ENCODE measurements at places on chromosomes 1 and 21.

DNA sequence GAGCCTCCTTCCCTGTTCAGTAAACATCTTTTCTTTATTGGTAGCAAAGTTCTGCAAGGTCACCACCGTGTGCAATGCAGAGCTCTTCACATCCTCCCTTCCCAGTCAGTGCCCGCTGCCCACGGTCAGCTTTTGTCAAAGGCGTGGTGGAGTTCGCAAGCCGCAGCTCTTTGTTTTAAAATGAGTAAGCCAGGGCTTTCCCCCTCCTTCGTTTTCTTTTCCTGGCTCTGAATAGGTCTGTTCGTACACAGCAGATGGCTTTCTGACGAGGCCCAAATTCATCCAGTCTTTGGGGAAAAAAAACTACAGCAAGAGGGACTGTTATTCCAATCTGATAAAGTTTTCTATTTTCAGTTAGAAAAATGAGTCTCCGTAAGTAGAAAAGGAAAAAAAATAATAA, 153.2 kb downstream of the LRIG2 start:
- no peak for DNase-seq

DNA sequence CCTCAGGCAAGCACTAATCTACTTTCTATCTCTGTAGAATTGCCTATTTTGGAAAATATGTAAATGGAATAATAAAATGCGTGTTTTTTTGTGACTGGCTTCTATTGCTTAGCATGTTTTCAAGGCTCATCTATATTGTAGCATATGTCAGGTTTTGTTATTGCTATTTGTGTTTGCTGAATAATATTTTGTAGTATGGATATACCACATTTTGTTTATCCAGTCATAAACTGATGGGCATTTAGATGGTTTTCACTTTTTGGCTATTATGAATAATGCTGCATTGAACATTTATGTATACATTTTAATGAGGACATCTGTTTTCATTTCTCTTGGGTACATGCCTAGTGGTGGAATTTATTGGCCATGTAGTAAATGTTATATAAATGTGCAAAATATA, 183.3 kb upstream of the ZP4 start:
- DNase-seq, result no peak

DNA sequence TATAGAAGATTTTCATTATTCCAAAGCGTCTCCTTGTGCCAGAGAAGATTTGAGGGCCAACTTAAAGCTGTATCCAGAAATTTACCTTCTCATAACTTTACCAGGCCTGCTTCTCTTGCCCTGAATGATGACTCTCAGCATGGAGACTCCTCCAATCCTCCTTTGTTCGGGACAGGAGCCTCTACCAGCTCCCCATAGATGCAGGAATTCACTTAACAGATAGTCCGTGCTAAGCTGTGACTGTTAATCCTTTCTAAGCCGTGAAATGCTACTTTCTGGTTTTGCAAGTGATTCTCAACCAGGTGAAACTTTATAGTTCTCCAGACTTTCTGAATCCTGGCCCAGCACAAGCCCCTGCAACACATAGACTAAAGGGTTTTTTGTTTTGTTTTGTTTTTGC, 31.8 kb upstream of the KCND3 start:
- no peak for DNase-seq

GRCh38 chr1:56933161-56933560, 32.7 kb downstream of the C8B start:
- DNase-seq, result no peak

- no peak for DNase-seq
Observed at GRCh38 chr1:99069146-99069545, 64.5 kb upstream of the PLPPR5 start.

GRCh38 chr1:54837002-54837853, 36.1 kb upstream of the TTC22 start:
- no peak for DNase-seq

GRCh38 chr1:924656-925560, 1.2 kb downstream of the SAMD11 start:
- no peak for DNase-seq
